ENCODE measurements at places on chromosomes 7 and 10.

GRCh38 chr10:124561206-124561605 lies 99.6 kb downstream of the LHPP start:
- no peak overlapping the region for H3K4me3 ChIP-seq
- H3K27ac ChIP-seq = no peak overlapping the region
- no peaks in the 10 kb centered on the region for H3K27me3 ChIP-seq
- no peaks in the 10 kb centered on the region for H3K4me1 ChIP-seq

- H3K27ac ChIP-seq = no peak overlapping the region
- no peaks in the 10 kb centered on the region for H3K27me3 ChIP-seq
- DNase-seq = no peak
- peaks cover 7% of the 10 kb centered on the region for H3K36me3 ChIP-seq
These were observed 170.1 kb downstream of the MAD1L1 start for GRCh38 chr7:2062648-2063047.

DNA sequence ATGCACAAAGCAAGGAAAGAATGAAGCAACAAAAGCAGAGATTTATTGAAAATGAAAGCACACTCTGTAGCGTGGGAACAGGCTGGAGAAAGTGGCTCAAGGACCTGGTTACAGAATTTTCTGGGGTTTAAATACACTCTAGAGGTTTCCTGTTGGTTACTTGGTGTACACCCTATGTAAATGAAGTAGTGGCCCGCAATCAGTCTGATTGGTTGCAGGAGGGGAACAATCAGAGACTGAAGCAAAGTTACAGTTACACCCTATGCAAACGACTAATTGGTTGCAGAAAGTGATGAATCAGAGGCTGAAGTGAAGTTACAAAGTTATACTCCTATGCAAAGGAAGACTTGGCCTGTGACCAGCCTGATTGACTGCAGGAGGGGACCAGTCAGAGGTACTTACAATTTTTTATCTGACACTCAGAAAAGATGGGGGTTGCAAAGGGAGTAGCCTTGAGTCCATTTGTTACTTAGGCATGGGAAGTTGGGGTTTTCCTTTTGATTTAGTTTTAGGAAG lies 3.6 kb upstream of the MTPN start:
- H3K27ac ChIP-seq = peak overlapping the region; percentile 92
- H3K27me3 ChIP-seq = no peaks in the 10 kb centered on the region
- peak overlapping the region; percentile 65 for H3K4me3 ChIP-seq
- H3K36me3 ChIP-seq = peaks cover 5% of the 10 kb centered on the region

DNA sequence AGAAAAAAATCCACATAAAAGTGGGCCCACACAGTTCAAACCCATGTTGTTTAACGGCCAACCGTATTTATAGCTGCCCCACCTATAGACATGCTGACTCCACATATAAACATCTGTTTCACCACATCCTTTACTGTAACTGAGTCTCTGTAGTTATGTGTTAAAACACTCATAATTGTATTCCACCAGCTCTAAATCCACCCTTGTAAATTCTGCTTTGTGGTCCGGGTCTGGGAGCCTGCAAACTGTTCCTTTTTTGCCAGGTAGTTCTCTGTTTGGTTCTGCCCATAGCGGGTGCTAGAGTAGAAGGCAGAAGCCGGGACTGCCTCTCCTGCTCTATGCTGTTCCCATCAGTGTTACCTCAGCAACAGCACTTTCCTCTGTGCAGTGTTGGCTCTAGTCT lies 20.2 kb upstream of the FHIP2A start:
- no peaks in the 10 kb centered on the region for H3K27me3 ChIP-seq
- peak; percentile 19 for DNase-seq
- no peak overlapping the region for H3K27ac ChIP-seq

DNA sequence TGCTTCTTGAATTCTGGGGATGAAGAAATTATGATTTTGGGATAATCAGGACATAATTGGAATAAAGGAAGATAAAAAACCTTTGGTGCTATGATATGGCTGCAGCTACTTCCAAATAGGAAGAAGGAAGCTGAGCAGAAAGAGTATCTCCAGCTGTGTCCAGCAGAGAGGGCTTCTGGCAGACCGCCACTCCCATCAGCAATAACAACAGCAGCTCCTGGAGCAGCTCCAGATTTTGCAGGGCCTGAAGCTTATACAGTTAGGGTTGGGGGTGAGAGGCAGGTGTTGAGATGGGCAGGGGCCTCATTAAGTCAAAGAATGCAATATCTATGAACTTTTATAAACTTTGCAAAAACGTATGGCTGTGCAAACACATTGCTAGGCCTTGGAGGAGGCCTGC lies 62.3 kb downstream of the C10orf120 start:
- H3K27me3 ChIP-seq = peaks cover 2% of the 10 kb centered on the region
- no peak overlapping the region for H3K27ac ChIP-seq
- H3K4me3 ChIP-seq = no peak overlapping the region
- H3K4me1 ChIP-seq = no peaks in the 10 kb centered on the region
- no peaks in the 10 kb centered on the region for H3K36me3 ChIP-seq

GRCh38 chr7:55105952-55106351 lies 87.1 kb downstream of the EGFR start:
- H3K36me3 ChIP-seq = no peaks in the 10 kb centered on the region
- peaks cover 5% of the 10 kb centered on the region for H3K4me1 ChIP-seq
- no peak for DNase-seq
- H3K27ac ChIP-seq = no peak overlapping the region
- no peak overlapping the region for H3K4me3 ChIP-seq
- H3K27me3 ChIP-seq = peaks cover 62% of the 10 kb centered on the region

DNA sequence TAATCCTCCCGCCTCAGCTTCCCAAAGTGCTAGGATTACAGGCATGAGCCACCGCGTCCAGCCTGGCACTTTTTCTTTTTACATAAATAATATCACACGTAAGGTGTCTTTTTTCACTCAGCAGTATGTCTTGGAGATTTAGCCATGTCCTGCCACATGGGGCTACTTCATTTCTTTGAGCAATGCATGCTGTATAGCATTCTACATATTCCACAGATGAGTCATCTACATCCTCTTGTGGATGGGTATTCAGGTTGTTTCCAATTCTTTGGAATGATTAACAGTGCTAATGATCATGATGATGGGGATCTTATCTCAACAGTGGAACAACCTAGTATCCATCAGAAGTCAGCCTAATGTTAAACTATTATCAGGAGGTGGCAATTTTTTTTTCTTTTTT lies 50.8 kb downstream of the ZNF503 start:
- no peak for DNase-seq
- H3K4me3 ChIP-seq = no peak overlapping the region
- no peaks in the 10 kb centered on the region for H3K27me3 ChIP-seq
- H3K36me3 ChIP-seq = no peaks in the 10 kb centered on the region

- peak overlapping the region; percentile 57 for H3K27ac ChIP-seq
- DNase-seq = peak; percentile 86
- H3K27me3 ChIP-seq = no peaks in the 10 kb centered on the region
- no peaks in the 10 kb centered on the region for H3K36me3 ChIP-seq
- H3K4me3 ChIP-seq = no peak overlapping the region
These were observed 93.3 kb downstream of the FAM53B start for GRCh38 chr10:124650820-124651401.

DNA sequence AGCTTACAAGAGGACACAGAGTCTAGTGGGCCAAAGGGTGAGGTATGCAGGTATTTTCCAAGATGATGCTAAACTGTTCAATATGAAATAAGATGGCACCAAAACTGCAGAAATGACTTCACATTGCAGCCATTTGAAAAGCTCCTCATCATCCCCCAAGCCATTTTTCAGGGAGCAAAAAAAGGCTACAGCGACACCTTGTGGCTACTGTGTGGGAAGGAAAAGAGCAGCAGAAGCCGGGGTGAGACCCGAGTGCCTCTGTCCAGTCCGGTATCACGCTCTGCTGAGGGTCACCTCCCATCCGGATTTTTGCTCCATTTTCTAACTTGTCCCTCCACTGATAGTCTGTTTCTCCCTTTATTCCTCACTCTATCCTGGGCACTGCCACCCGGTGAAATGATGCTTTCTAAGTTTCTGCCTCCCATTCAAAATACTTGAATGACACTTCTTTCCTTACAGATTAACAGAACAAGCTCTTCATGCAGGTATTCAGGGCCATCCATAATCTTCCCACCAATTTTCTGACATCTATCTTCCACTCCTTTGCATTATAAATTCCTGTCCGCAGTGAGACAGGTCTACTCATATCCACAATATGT lies 220.2 kb downstream of the DGKI start:
- peaks cover 21% of the 10 kb centered on the region for H3K27me3 ChIP-seq
- no peak overlapping the region for H3K4me3 ChIP-seq
- H3K4me1 ChIP-seq = no peaks in the 10 kb centered on the region
- peak; percentile 67 for DNase-seq
- no peaks in the 10 kb centered on the region for H3K36me3 ChIP-seq
- H3K27ac ChIP-seq = no peak overlapping the region

GRCh38 chr10:84029840-84030239 lies 109.5 kb upstream of the GHITM start:
- DNase-seq = no peak
- H3K4me3 ChIP-seq = no peak overlapping the region
- H3K27me3 ChIP-seq = no peaks in the 10 kb centered on the region
- no peak overlapping the region for H3K27ac ChIP-seq
- no peaks in the 10 kb centered on the region for H3K36me3 ChIP-seq

GRCh38 chr10:95935429-95935828 lies 27.7 kb downstream of the CC2D2B start:
- H3K27ac ChIP-seq = no peak overlapping the region
- no peaks in the 10 kb centered on the region for H3K4me1 ChIP-seq
- no peaks in the 10 kb centered on the region for H3K36me3 ChIP-seq
- peaks cover 9% of the 10 kb centered on the region for H3K27me3 ChIP-seq
- H3K4me3 ChIP-seq = no peak overlapping the region

- no peak for DNase-seq
- no peak overlapping the region for H3K27ac ChIP-seq
- H3K4me1 ChIP-seq = peaks cover 17% of the 10 kb centered on the region
- H3K4me3 ChIP-seq = no peak overlapping the region
These were observed 6.0 kb downstream of the SH3PXD2A start for GRCh38 chr10:103849212-103849877.

DNA sequence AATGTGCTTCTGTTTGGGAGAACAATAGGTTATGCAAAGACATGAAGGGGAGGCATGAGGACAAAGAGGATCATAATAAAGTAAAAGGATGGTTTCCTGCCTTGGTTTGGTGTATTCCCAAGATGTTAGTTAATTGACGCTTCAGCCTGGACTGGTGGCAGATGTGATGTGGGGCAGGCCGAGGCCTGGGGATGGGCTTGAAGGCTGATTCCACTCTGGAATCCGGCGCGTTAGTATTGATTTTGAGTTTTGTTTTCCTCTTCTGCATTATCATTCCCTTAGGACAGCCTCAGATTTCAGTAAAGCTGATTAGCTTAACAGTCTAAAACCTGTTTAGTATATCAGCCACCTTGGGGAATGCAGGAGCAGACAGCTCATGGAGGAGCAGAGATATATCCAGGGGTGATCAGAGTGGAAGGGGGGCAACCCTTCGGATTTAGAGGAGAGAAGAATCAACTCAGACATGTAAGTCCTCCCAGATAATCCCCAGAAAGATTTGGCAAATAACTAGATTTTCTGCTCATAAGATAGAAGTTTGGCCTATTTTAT lies 159.8 kb upstream of the MTPN start:
- peaks cover 3% of the 10 kb centered on the region for H3K27me3 ChIP-seq
- no peak overlapping the region for H3K27ac ChIP-seq
- H3K36me3 ChIP-seq = no peaks in the 10 kb centered on the region
- DNase-seq = no peak

DNA sequence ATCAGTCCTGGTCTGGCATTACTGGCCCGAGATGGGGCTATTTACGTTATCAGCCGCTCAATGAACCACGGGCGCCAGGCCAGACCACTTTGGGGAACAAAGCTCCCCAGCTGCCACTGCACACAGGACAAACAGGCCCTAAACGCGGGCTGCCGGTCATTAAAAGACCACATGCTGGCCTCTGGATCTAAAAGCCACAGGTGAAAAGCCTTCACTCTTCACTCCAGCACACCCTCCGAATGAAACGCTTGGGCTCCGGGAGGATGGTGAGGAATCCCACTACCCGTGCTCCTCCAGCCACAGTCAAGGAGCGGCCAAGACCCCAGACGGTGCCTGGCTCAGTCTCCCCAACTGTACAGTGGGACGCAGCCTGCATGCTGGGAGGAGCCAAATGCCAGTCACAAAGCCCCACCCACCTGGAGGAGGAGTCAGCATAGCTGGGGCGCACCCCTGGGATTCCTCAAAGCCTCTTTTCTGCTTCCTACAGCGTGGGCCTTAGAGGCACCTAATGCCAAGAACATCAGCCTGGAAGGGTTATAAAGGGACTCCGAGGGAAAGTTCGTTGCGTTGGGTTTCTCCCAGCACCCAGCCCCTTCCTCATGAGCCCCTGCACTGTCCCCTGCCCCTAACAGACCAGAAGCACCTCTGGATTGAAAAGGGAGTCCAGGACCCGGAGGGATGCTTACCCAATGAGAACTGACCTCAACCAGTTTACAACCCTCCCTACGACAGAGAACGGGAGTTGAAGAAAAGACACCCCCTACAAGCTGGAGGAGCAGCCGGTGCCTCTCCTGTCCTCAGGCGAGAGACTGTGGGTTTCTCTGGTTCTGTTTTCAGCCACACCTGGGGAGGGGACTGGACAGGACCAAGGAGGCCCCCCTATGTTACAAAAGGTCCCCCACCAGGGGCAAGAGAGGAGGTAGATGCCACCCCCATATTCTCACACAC lies 4.7 kb downstream of the PDGFA start:
- H3K4me1 ChIP-seq = peaks cover 16% of the 10 kb centered on the region
- no peak for DNase-seq
- H3K36me3 ChIP-seq = no peaks in the 10 kb centered on the region
- H3K27me3 ChIP-seq = peaks cover 23% of the 10 kb centered on the region
- no peak overlapping the region for H3K27ac ChIP-seq

- H3K36me3 ChIP-seq = no peaks in the 10 kb centered on the region
- no peak overlapping the region for H3K4me3 ChIP-seq
- no peak overlapping the region for H3K27ac ChIP-seq
- no peak for DNase-seq
- no peaks in the 10 kb centered on the region for H3K4me1 ChIP-seq
- H3K27me3 ChIP-seq = no peaks in the 10 kb centered on the region
These were observed 220.0 kb upstream of the KCND2 start for GRCh38 chr7:120052884-120053382.

DNA sequence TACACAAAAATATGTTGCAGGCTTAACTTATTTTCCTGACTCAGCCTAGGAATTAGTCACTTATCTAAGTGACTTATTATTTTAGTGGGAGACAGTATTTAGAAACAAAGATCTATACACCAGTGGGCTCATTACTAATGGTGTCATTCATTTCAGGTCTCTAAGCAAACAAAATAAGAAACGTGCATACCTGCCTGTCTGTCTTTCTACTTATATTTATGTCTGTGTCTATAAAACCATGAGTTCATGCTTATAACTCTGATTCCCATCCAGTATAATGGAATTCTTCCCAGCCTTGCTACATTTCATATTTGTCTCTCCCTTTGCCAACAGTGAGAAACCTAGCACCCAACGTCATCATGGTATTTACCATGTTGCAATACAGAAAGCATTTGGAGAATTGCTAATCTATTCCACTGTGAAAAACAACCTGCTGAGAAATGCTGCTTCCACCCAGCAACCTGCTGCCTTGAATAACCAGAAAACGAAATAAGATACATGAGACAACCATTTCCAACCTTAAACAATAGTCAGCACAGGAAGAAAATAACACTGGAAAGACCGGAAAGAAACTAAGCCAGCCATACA lies 501.0 kb downstream of the GLRX3 start:
- no peaks in the 10 kb centered on the region for H3K4me1 ChIP-seq
- no peak for DNase-seq
- H3K36me3 ChIP-seq = no peaks in the 10 kb centered on the region
- peaks cover 20% of the 10 kb centered on the region for H3K27me3 ChIP-seq

All from activated naive CD4-positive, alpha-beta T cell treated with anti-CD3 and anti-CD28 coated beads for 36 hours (primary cell).